Stimulated activated CD8-positive, alpha-beta memory T cell treated with anti-CD3 and anti-CD28 coated beads, Interleukin-7, amount 100 ng/mL, for 1 hour (primary cell): ENCODE measurements at places on chromosomes 2 and 18.

- DNase-seq: no peak
Observed at GRCh38 chr2:6676241-6676640, 189.5 kb downstream of the CMPK2 start.

GRCh38 chr2:202726070-202726469 is 91.3 kb downstream of the FAM117B start:
- no peak for DNase-seq

DNA sequence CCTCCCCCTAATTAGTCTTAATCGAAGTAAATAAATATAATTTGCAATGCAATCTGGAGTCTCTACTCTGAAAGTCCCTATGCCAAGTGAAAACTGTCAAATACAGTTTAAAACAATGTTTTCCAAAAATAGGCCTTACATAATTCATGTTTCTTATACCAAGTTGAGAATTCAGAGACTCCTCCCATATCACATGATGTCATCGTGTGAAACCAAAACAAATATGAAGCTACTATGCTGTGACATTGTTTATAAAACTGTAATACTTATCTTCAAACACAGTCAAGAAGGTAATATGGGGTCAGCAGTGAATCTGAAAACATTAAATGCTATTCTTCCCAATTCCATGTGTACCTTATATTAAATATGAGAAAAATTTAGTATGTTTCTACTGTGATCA is 940.2 kb upstream of the FANCL start:
- DNase-seq: no peak

DNA sequence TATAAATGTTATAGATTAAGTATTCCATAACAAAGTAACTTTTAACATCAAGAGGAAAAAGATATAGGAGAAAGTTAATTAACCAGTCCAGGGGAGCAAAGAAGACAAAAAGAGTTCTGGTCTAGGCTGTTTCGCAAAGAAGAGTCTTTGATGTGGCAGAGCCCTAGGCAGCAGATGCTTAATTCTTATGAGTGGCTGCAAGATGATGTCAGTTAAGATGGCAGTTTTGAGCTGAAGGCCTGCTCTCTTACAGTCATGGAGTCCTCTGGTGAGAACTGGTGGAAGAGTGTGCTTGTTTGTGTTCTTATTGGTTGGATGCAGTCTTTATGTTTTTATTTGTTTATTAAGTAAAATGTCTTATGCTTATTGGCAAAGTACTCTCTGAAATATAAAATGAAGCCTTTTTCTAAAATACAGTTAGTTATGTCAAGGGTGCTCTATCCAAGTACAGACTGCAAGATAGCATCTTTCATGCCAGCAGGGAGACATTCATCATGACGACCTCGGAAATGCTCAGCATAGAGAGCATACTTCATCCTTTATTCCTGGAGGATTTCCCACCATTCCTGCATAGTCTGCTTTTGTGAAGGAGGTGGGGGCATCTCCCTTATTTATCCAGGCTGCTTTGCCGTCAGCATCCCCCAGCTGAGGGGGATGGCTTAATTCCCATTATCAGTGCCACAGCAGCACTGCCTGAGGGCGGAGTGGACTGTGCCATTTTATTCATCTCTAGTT is 38.9 kb upstream of the SERPINE2 start:
- no peak for DNase-seq
